ENCODE measurements at places on chromosomes 7 and 10. TPM values are rescaled to one million over a fixed set of nuclear protein-coding genes. Genes with fewer than 3 reads are reported as not detected.
A peak's percentile ranks its signal among the peaks of the same experiment; 100 is the strongest.

- H3K27me3 ChIP-seq: peaks cover 10% of the 10 kb centered on the region
- H3K27ac ChIP-seq: peak overlapping the region; percentile 100
- H3K4me1 ChIP-seq: peaks cover 26% of the 10 kb centered on the region
- H3K36me3 ChIP-seq: peaks cover 7% of the 10 kb centered on the region
- no peak for DNase-seq
Observed at GRCh38 chr7:129055861-129056464, 1.1 kb upstream of the TNPO3 start.

The RPEL1 gene
- total RNA-seq: not detected

DNA sequence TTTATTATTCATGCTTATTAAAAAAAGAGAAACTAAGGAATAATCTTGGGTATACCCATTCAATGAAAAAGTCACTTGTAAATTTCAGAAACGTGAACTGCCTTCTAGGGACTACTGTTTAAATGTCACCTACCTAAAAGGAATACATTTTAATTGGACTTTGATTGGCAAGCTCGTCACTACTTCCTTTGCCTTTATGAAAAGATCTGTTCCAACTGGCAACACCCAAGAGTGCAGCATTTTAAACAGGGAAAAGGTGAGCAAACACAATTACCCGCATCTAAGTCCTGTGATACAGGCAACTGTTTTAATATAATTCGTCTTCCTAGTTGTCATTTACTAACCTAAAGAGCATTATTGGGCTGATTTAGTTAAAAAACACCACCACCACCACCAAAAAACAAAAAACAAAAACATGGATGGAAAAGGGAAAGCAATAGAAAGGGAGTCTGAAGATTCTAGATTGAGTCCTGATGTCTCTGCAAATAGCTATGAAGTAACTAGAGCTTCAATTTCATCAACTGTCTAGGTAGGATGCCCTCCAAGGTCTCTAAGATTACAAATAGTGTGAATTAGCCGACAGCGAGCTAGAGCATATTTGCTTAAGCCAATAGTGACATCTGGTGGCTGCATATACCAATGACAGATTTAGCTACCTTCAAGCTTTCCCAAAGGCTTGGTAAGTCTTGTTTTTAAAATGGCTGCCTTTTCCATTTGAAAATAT is 33.8 kb upstream of the ICA1 start:
- H3K27me3 ChIP-seq: peaks cover 14% of the 10 kb centered on the region
- no peak overlapping the region for H3K27ac ChIP-seq
- DNase-seq: peak; percentile 24
- no peaks in the 10 kb centered on the region for H3K36me3 ChIP-seq
- no peak overlapping the region for H3K4me3 ChIP-seq

The FOXL3 gene
- total RNA-seq: not detected

DNA sequence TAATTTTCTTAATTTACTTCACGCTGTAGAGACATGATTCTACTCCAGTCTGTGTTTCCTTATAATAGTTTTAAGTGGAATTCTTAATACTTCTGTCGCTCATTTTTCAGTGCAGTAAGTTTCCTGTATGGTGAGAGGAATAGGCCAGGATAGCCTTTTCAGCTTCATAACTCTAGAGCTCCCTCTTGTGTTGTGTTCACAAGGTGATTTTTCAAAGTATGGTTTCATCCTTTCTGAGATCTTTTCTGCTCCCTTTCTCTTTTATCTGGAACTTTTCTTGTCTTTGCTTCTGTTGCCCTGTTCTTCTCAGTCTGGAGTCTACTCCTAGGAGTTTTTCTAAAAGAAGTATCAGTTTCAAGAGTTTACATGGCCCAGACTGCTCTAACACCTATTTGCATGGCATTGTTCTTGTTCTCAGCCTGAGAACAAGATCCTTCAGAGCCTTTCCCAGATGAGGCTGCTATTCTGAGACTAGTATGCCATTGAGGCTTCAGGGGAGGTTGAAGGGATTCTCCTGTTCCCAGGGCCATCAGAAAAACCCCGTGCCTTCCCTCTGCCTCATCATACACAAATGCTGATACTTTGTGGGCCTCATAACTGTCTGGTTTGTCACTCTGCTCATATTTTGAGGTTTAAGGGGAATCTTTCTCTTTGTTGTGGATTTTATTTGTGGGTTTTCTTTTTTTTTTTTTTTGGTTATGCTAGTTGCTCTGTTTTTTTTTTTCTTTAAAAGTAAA is 21.8 kb downstream of the NET1 start:
- DNase-seq: no peak
- no peak overlapping the region for H3K27ac ChIP-seq
- H3K4me3 ChIP-seq: no peak overlapping the region
- H3K27me3 ChIP-seq: no peaks in the 10 kb centered on the region

The AASS gene
- 3.5 TPM for total RNA-seq

DNA sequence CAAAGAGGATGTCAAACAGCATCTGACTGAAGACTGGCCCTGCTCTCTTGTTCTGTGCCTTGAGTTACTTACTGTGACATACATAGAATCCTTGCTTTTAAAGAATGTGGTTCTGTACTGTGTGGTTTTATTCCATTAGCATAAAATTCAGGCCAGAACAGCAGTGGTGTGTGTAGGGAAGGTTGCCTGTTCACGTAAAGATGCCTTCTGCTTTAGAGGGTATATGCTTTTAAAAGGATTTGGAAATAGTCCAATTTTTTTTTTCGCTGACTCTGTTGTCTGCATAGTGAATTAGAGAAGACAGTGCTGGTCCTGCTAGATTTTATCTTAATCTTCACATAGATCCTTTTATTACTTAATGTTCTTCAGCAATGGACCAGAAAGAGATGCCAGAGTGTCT is 470.8 kb upstream of the SEMA3A start:
- no peaks in the 10 kb centered on the region for H3K27me3 ChIP-seq
- H3K36me3 ChIP-seq: no peaks in the 10 kb centered on the region
- no peak overlapping the region for H3K27ac ChIP-seq

DNA sequence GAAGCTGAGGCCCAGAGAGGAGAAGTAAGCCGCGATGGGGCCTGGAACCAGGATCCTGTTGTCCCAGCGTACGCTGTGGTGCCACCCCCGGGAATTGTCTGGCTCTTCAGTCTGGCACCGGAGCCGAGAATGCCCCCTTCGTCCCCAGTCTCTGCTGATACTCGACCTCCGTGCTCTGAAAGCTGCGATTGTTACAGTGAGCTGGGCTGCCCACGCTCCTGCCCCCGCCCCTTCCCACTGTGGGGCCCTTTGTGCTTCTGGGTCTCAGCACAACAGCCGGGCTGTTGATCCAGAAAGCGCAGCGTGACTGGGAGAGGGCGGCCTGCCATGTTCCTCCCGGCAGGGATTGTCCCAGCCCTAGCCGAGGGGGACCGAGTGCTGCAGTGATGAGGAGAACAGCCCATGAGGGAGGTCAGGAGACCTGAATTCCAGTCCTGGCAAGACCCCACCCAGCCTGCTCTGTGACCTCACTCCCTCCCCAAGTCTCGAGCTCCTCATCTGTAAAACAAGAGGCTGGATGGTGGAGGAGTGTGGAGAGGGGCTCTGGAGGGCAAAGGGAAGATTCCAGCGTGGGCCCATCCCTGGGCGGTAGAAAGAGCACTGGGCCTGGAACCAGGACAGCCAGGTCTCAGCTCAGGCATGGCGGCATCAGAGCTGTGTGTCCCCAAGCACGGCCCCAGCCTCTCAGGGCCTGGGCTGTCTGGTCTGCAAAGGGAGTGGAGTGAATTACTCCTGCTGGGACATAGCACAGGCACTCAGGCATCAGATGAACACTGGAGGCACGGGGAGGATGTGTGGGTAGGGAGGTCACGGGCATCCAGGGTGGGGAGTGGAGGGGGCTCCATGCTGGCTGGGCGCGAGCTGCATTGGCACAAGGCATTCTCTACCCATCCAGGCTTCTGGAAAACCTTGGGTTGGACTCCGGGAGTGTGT is 43.6 kb downstream of the TSPAN15 start:
- no peaks in the 10 kb centered on the region for H3K27me3 ChIP-seq
- no peak for DNase-seq
- H3K27ac ChIP-seq: no peak overlapping the region
- H3K36me3 ChIP-seq: no peaks in the 10 kb centered on the region

The SAP25 gene
- total RNA-seq: 23.4 TPM

- no peaks in the 10 kb centered on the region for H3K36me3 ChIP-seq
- no peaks in the 10 kb centered on the region for H3K27me3 ChIP-seq
- no peaks in the 10 kb centered on the region for H3K4me1 ChIP-seq
Observed at GRCh38 chr7:141840708-141841107, 577 bp downstream of the PRSS37 start.

DNA sequence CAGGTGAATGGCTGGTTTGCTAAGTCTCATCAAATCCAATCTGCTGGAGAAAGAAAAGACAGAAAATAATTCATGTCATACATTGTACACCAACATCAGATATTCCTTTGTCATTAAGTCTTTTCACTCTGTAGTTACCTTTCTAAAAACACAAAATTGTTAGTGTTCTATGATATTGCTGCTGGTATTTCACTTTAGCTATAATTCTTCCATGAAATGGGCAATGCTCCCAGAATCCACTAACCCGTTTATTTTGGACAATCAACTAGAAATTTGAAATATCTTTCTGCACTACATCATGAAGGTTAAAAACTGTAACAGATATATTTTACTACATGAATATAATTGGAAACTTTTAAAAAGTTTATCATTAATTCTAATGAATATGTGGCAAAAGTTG is 181.3 kb downstream of the C7orf25 start:
- no peak overlapping the region for H3K27ac ChIP-seq
- DNase-seq: no peak
- H3K4me1 ChIP-seq: no peaks in the 10 kb centered on the region
- peaks cover 7% of the 10 kb centered on the region for H3K27me3 ChIP-seq

The GCK gene
- 0.67 TPM for total RNA-seq

GRCh38 chr7:34124765-34125164 is 219.4 kb downstream of the BMPER start:
- no peaks in the 10 kb centered on the region for H3K4me1 ChIP-seq
- H3K4me3 ChIP-seq: no peak overlapping the region
- H3K27me3 ChIP-seq: no peaks in the 10 kb centered on the region

The KIAA1217 gene
- total RNA-seq: 0.60 TPM

- peaks cover 25% of the 10 kb centered on the region for H3K27me3 ChIP-seq
- H3K4me1 ChIP-seq: no peaks in the 10 kb centered on the region
- no peaks in the 10 kb centered on the region for H3K36me3 ChIP-seq
- H3K27ac ChIP-seq: no peak overlapping the region
- no peak for DNase-seq
Observed at GRCh38 chr10:13395540-13395939, 47.4 kb upstream of the SEPHS1 start.

DNA sequence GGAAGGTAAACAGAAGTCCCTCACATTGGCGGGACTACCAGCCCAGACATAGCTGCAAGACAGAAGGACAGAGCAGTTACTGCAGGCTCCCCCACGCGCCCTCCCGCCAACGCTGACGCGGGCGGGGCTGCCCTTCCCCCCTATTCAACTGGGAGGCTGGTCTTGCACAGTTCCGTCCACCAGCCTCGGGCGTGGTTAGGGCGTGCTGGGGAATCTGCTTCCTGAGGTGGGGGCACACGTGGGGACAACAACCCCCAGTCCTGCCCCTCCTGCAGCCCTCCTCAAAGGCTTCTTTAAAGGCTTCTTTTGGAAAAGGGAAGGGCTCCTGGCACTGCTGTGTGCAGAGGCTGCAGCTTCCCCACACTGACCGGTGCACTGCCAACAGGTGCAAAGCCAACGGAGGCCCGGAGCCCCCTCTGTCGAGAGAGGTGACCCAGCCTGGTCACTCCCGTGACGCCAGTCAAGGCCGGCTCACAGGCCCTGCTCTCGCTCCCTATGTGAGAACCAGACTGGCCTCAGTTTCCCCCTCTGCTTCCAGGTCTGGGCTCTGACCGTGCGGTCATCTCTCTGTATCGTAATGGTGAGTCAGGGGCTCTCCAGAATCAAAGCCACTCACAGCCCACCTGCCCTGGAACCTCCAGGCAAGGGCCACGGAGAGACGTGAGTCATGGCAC is 126.0 kb downstream of the EBF3 start:
- H3K4me1 ChIP-seq: no peaks in the 10 kb centered on the region
- no peak for DNase-seq
- H3K27me3 ChIP-seq: no peaks in the 10 kb centered on the region

The ZNF33A gene
- 25.9 TPM for total RNA-seq

DNA sequence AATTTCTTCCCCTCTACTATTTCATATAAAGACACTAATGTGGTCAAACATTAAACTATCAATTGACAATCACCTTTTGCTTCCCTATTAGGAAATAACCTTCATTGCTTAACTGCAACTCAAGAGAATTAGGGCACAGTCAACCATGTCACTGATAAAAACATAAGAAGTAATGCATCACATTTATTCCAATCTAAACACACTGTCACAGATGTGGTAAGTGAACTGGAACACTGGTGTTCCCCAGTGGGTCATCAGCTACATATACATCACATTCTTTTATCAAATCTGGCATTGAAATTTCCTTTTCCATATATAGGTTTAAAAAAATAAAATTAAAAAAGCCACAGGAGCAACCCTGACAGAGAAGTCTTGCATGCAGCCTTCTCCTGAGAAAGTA is 3.7 kb downstream of the TRIL start:
- H3K4me3 ChIP-seq: no peak overlapping the region
- H3K27ac ChIP-seq: no peak overlapping the region
- no peak for DNase-seq
- H3K27me3 ChIP-seq: peaks cover 65% of the 10 kb centered on the region

The ZCCHC24 gene
- total RNA-seq: 1.1 TPM

The RPA3 gene
- 101 TPM for total RNA-seq

The RHOBTB1 gene
- total RNA-seq: 0.77 TPM

The CHAT gene
- 0.14 TPM for total RNA-seq

The MDFIC gene
- 55.2 TPM for total RNA-seq

DNA sequence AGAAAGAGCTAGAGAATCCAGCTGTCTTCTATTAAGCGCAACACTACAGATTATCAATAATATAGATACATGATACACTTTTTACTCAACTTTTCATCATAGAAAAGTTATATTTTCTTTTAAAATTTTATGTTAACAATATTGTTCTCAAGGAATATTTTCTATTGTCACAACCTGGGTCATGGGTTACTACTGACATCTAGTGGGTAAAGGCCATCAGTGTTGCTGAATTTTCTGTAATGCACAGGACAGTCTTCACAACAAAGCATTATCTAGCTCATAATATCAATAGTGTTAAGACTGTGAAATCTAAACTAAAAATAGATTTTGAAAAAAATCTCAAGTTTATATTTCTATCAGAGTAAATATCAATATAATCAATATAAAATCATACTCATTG is 209.8 kb downstream of the ZNF33B start:
- no peak overlapping the region for H3K4me3 ChIP-seq
- H3K36me3 ChIP-seq: no peaks in the 10 kb centered on the region
- H3K4me1 ChIP-seq: no peaks in the 10 kb centered on the region
- H3K27me3 ChIP-seq: no peaks in the 10 kb centered on the region
- no peak for DNase-seq
